ENCODE measurements at places on chromosomes 5 and 9.

DNA sequence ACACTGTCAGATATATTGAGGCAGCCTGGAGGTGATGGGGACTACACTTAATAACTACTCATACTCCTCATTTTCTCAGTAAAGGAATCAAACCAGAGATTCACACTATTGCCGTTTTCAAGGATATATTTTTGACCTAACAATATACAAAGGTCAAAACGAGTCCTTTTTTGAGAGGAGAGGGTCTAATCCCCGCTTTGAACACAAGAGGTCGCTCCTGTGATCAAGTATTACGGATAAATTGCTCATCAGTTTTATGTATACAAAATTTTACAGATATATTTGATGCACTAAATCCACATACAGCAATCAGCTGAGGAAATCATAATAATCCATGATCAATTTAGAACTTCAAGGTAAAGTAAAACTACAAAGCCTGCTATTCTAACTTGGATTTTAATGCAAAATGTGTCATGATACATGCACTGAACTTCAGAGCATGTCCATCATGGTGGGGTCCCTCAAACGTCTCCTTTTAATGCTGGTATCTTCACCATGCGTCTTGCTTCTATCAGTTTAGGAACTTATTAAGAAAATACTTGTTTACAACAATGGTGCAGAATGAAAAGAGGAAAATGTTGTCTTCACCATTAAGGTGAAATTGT lies 2.5 kb upstream of the ISL1 start:
- no peak for DNase-seq

- DNase-seq = no peak
These were observed 1059.8 kb upstream of the DMAC1 start for GRCh38 chr9:8859416-8859815.

DNA sequence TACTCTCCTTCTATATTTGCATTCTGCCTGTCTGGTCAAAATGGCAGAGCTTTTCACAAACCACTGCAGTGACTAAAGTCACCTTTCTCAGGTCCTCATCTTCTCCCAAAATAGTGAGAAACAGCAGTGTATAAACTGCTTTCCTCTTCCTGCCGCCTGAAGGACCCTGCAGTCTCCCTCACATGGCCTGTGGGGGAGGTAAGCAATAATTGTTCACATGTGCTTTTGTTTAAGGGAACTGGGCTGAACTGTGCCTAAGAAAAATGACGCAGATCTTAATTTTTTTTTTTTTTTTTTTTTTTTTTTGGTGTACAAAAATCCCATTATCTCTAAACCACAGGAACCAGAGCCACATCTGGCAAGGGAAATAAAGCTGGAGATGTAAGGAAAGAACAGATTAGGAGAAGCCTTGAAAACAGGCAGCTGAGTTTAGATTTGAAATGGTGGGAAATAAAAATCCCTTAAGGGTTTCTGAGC lies 131.7 kb upstream of the VLDLR start:
- no peak for DNase-seq

DNA sequence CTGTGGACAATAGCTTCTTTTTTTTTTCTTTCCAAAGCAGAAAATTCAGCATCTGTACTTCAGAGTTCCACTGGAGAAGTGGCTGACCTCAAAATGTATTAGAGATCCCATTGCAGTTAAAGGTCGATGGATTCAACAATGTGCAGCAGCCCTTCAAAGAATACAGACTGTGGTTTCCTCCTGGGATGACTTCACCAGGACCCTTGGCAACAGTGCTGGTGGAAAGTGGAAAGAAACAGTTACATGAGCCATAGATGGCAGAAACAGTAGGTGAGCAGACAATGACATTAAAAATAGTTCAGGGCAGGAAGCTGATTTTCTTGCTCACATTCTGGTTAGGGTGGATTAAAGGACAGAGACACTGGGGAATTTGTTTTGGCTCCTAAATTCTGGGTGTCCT lies 62.4 kb downstream of the SLC28A3 start:
- no peak for DNase-seq

- no peak for DNase-seq
These were observed 577.2 kb downstream of the MTRR start for GRCh38 chr5:8446179-8446578.

DNA sequence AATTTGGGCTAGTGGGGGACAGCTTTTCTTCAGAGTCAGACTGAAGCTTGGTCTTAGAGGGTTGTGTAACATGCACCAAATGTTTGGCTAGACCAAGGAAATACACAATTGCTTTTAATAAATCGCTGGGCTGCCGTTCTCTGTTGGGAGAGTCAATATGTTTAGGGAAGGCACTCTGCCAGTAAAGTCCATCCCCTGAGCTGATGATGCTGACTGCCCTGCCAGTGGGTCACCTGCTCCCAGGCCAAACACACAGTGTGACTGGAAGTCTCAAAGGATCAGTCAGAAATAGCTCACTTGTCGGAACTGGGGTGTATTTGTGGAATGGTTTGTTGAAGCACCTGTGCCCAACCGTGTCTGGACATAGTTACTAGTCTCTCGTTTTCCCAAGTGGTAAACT lies 17.9 kb upstream of the ZNF474 start:
- no peak for DNase-seq

GRCh38 chr9:97557606-97558095 lies 56.2 kb downstream of the TMOD1 start:
- DNase-seq = no peak

- DNase-seq = no peak
These were observed 1767.0 kb downstream of the MAT2B start for GRCh38 chr5:165272436-165272835.

Measured in stimulated activated CD4-positive, alpha-beta T cell treated with anti-CD3 and anti-CD28 coated beads, Interleukin-4, amount 100 ng/mL, for 4 hours (primary cell).